ENCODE measurements at places on chromosomes 7 and 10.

GRCh38 chr10:88592381-88592780 lies 5.8 kb downstream of the LIPJ start:
- no peak for DNase-seq

DNA sequence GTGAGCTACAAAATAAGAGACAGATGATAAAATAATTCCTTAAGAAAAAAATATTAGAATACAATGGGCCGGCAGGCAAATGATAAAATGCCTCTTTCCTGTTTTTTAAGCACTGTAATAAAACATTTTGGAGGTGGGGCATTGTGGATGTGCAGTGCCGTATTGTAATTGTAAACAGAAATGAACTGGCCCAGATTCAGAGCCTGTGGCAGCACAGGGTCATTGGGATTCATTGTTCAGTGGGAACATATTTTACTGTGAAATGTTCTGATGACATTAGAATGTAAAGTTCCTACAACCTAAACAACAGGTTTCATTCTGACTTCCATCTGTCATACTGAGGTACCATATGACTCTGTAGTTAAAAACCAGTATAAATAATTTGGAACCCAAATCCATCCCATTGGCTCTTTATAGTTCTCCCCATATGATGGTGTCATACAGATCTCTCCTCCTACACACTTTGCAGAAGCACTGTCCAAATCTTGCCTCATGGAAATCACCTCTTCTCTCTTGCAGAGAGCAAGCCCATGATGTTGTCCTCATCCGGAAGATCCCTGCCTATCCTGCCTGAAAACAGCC lies 264.6 kb downstream of the WDR37 start:
- DNase-seq: no peak

GRCh38 chr10:42939685-42940366 lies 137.0 kb upstream of the RET start:
- DNase-seq: no peak

DNA sequence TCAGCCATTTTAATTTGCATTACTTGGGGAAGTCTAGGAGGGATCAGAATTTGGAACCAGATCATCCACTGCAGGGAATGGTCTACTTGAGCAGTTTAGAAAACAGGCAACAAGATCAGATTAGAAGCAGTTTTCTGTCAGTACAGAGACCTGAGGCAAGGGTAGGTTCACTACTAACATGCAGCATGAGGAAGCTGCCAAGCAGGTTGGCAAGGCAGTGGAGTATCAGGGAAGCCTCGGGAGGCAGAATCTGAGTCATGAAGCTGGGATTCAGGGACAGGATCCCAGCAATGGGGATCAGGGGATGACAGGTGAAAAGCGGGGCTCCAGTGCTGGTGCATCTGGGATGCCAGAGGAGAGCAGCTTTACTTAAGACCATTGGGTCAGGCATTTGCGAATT lies 28.1 kb downstream of the ENO4 start:
- DNase-seq: no peak

- DNase-seq: no peak
Observed at GRCh38 chr10:44938956-44939355, 20.6 kb upstream of the RASSF4 start.

DNA sequence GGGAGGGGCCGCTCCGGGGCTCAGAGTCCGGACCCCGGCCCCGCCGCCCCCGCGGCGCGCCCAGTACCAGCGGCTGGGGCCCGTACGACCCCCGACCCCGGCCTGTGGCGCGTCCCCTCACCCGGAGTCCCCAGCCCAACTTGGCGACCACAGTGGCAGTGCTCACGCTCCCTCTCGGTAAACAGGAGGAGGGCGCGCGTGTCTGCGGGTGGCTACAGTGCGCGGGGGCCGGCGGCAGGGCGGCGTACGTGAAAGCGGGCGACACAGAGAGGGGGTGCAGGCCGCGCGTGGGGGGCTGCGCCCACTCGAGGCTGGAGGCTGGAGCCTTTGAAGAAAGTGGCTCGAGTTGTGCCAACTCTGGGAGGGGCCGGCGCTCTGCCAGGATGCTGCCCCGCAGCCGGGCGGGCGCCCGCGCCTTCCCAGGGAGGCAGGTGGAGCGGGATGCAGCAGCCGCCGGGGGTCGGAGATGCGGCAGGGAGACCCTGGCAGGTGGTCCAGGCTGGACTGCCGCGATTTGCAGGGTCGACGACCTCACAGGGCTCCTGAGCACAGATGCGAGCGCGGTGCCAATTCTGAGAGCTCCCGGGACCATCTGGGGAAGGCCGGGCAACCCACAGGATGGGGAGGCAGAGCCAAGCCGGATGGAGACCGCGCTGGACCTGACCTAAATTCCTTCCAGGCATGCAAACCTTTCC lies 655 bp downstream of the PTPRE start:
- no peak for DNase-seq

DNA sequence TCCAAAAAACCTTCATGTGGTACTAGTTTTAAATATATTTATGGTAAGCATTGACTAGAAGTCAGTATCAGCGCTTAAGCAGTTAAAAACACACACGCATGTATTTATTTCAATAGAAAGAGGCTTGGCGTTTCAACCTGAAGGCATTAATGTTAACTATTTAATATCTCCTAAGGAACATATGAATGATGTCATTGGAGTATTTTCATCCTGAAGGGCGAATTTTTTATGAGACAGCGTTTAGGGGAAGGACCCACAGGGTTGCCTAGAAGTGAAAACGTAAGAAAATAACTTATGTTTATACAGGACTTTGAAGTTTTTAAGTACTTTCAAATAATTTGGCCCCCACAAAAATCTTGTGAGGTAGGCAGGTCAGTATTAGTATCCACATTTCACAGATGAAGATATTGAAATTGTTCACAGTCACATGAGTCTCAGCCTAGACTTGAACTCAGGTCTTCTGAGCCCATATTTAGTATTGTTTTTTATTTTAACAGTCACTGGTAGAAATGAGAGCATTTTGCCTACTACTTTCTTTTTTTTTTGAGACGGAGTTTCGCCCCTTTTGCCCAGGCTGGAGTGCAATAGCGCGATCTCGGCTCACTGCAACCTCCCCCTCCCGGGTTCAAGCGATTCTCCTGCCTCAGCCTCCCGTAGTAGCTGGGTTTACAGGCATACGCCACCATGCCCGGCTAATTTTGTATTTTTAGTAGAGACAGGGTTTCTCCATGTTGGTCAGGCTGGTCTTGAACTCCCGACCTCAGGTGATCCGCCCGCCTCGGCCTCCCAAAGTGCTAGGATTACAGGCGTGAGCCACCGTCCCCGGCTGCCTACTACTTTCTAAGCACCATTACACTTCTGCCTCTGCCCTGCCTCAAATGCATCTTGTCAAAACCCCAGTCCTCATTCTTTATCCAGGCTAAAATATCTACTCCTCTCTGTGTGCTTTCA lies 1.8 kb downstream of the SLK start:
- DNase-seq: no peak

DNA sequence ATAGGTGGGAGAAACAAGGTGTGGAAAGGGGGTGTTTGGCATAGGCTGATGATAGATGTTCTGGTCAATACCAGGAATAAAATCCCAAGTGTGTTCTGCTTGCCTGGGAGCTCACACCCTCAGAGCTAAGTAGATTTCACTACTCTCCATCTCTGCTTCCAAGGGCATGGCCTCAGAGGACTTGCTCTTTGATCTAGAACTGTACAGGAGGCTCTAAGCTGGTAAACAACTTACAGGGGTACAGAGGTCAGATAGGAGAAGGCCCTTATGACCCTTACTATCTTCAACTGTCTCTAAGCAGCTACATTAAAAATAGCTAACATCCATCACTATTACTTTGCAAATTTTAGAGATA lies 221.5 kb upstream of the KLF14 start:
- DNase-seq: no peak

DNA sequence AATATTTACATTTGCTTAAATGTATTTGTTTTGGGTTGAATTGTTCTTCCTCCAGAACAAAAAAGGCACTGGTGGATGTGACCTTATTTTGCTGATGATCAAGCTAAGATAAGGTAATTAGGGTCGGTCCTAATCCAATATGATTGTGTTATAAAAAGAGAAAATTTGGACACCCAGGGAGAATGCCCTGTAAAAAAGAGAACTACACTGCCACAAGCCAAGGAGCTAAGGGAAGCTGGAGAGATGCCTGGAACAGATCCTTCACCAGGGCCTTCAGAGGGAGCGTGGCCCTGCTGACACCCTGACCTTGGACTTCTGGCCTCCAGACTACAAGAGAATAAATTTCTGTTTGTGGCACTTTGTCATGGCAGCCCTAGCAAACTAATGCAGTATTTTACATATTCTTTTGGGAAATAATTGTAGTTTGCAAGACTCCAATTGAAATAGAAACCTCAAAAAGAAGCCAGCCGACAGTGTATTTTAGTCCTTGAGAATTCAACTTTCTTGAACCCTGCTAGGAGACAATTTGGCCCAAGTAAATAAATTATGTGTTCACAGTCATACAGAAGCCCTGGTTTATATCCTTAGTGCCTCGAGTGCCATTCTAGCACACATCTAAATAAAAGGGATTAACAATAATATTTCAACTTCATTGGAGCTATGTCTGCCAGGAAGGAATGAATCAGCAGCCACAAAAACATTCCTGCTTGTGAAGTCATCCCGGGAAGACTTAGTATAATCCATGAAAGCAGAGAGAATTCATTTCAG lies 164.6 kb downstream of the PKD1L1 start:
- no peak for DNase-seq

DNA sequence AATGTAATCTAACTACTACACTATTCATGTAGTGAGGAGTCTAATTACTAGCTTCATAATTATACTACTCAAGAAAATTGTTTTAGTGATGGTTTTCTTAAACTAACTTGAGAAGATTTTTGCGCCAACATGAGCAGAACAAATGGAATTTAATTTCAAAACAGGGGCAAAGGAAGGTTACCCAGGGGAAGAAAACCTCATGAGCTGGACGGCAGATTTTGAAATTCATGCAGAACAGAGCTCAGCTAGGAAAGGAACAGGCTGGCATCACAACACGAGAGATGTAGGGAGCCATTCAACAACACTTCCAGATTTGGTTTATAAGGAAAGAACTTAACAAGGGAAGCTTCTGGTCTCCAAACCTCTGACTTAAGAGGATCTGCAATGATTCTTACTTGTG lies 235.3 kb upstream of the PRKCQ start:
- DNase-seq: no peak

DNA sequence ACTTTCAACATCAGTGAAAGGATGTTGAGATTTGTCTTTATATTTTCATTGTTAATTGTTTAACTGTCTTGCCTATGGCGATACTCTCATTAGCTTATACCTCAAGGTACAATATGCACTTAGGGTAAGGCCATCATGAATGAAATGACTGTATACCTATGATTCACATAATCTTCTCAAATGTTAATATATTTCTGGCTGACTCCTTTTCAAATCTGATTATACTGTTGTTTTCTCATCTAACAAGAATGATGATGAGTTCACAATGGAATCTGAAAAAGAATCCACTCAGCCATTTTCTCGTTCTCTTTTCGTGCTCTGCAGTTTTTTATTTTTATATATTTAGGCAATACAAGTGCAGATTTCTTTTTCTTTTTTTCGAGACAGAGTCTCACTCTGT lies 159.1 kb downstream of the ARHGAP12 start:
- DNase-seq: no peak

- no peak for DNase-seq
Observed at GRCh38 chr7:44985033-44985695, 6.3 kb upstream of the MYO1G start.

DNA sequence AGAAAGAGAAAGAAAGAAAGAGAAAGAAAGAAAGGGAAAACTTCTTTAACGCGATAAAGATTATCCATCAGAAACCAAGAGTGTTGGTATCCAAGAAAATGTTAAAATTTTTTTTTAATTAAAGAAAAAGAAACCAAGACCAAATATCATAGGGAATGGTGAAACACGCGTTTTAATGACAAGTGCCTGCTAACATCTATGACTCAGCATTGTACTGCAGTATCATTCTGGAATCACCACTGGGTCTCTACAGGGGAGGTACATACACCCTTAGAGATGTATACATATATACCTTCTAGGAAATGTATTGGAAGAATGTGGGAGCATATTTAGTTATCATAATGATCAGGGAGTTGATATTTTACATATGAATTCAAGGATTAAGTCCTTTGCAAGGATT lies 32.1 kb upstream of the PIK3AP1 start:
- no peak for DNase-seq

DNA sequence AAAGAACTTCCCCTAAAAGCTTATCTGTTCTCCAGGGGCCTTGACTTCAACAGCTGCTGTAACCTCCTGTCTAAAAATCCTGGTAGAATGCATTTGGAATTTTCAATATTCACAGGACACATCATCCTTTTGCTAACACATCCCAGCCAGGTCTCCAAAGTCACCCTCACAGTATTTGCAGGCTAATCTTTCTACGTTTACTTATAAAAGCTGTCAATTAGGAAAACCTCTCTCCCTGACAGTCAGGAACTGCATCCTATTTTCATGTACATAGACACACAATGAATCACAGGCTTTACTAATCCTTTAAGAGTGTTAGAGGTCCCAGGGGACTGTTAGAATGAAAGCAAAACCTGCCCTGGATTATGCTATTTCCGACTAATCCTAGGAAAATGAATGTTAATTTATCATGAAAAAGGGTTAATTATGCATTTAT lies 102.2 kb downstream of the GFRA1 start:
- no peak for DNase-seq

DNA sequence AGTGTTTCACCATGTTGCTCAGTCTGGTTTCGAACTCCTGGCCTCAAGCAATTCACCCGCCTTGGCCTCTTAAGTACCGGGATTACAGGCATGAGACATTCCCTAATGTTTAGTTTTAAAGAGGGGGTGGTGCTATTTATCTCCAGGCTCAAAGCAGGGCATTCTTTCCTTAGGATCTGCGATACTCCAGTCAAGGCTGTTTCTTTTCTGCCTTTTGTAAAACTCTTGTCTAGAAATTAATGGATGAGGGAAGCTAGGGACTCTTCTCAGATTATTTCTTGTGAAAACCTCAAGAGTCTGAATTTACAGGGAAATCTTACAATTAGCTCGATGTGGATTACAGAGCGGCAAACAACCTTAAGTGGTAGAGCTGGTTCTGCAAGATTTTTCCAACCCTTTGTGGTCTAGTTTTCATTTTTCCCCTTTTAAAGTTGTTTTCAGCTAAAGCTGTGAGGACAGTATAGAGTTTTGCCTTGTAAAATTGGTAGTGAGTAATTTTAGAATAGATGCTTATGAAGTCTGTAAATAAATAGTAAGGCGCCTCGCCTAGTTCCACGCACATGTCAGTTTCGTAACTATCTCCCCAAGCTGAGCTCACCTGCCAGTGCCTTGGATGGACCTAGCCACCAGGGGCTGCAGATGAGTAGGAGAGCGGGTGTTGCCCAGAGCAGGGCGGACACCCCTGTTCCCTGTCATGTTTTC lies 53.1 kb downstream of the CUX1 start:
- no peak for DNase-seq

- DNase-seq: no peak
Observed at GRCh38 chr10:110932505-110933180, 13.2 kb downstream of the SHOC2 start.
